ENCODE measurements at places on chromosomes 5 and 9. TPM values are rescaled to one million over a fixed set of nuclear protein-coding genes. Genes with fewer than 3 reads are reported as not detected.

Gene ARHGAP26
- 7.3 TPM for total RNA-seq

Gene AFAP1L1
- total RNA-seq, result 21.9 TPM

Gene CER1
- total RNA-seq, result not detected

Gene TTLL11
- total RNA-seq, result 2.3 TPM

Gene OR1Q1
- not detected for total RNA-seq

Gene PCDHGA2
- 1.2 TPM for total RNA-seq

Gene PKD2L2
- not detected for total RNA-seq

Gene IFNA2
- not detected for total RNA-seq

Gene TRPM3
- 0.35 TPM for total RNA-seq

Gene CD14
- not detected for total RNA-seq

Gene PAPPA
- total RNA-seq, result 2.5 TPM

Gene CAMK2A
- total RNA-seq, result not detected

Gene CHSY3
- 0.70 TPM for total RNA-seq

Gene TAF11L2
- not detected for total RNA-seq

Gene SHOC1
- total RNA-seq, result 0.30 TPM

Gene COL5A1
- total RNA-seq, result 12.8 TPM

Gene PTGER4
- 1.6 TPM for total RNA-seq

Gene SVEP1
- total RNA-seq, result 0.17 TPM

Gene PCDHB16
- total RNA-seq, result 1.4 TPM

Gene FGF1
- total RNA-seq, result 0.15 TPM

Gene PCDH12
- total RNA-seq, result 0.35 TPM

Gene GNA14
- total RNA-seq, result 0.10 TPM

Gene ZNF622
- total RNA-seq, result 98.3 TPM

Gene SCGB3A2
- not detected for total RNA-seq

Gene GGTA1
- total RNA-seq, result not detected

Gene TERT
- total RNA-seq, result not detected

Gene SLIT3
- total RNA-seq, result 3.3 TPM

Gene SH3TC2
- 6.4 TPM for total RNA-seq

Gene SH3RF2
- 8.1 TPM for total RNA-seq

Gene GOLGA1
- total RNA-seq, result 12.9 TPM

Gene TOMM5
- 97.5 TPM for total RNA-seq

Gene CDC23
- total RNA-seq, result 35.0 TPM

Gene SPINK13
- total RNA-seq, result 1.8 TPM

Gene STPG3
- total RNA-seq, result not detected

Gene YIPF5
- 123 TPM for total RNA-seq

Gene CCL27
- not detected for total RNA-seq

Gene LMAN2
- total RNA-seq, result 337 TPM

Gene ADCY2
- total RNA-seq, result not detected

Gene LCP2
- not detected for total RNA-seq

Gene IL7R
- total RNA-seq, result 0.05 TPM

Gene NUTM2F
- not detected for total RNA-seq

Gene LIX1
- 0.17 TPM for total RNA-seq

Gene NRG2
- total RNA-seq, result 0.52 TPM

Measured in renal cortical epithelial cell (primary cell).